ENCODE measurements at places on chromosomes 7 and 10. TPM values are rescaled to one million over a fixed set of nuclear protein-coding genes. Genes with fewer than 3 reads are reported as not detected.

VSTM2A gene
- not detected for total RNA-seq

KCNH2 gene
- 0.41 TPM for total RNA-seq

CALML5 gene
- not detected for total RNA-seq

STEAP1B gene
- total RNA-seq: 0.30 TPM

AOC1 gene
- total RNA-seq: 0.16 TPM

INA gene
- total RNA-seq: 0.87 TPM

OSBPL3 gene
- 74.2 TPM for total RNA-seq

OR13A1 gene
- total RNA-seq: not detected

PAPOLB gene
- total RNA-seq: not detected

TMEM270 gene
- not detected for total RNA-seq

PSTK gene
- 3.4 TPM for total RNA-seq

CFAP46 gene
- not detected for total RNA-seq

GSTO2 gene
- 1.4 TPM for total RNA-seq

CYP2C18 gene
- total RNA-seq: 0.57 TPM

GRCh38 chr7:156560075-156560474 lies 80.5 kb upstream of the RNF32 start:
- H3K4me1 ChIP-seq: no peaks in the 10 kb centered on the region
- DNase-seq: no peak
- H3K27me3 ChIP-seq: peaks cover 19% of the 10 kb centered on the region
- H3K36me3 ChIP-seq: no peaks in the 10 kb centered on the region

GRCh38 chr7:8111282-8111960 lies 142.8 kb downstream of the GLCCI1 start:
- no peak overlapping the region for H3K27ac ChIP-seq
- DNase-seq: no peak
- H3K27me3 ChIP-seq: no peaks in the 10 kb centered on the region
- peaks cover 35% of the 10 kb centered on the region for H3K4me1 ChIP-seq
- H3K36me3 ChIP-seq: peaks cover 17% of the 10 kb centered on the region
- H3K4me3 ChIP-seq: no peak overlapping the region

- H3K27me3 ChIP-seq: no peaks in the 10 kb centered on the region
- peaks cover 3% of the 10 kb centered on the region for H3K4me1 ChIP-seq
- H3K36me3 ChIP-seq: no peaks in the 10 kb centered on the region
- H3K4me3 ChIP-seq: no peak overlapping the region
- no peak overlapping the region for H3K27ac ChIP-seq
Observed at GRCh38 chr10:47181052-47181849, 118.7 kb upstream of the GDF10 start.

GRCh38 chr10:21769041-21769440 lies 234.5 kb downstream of the DNAJC1 start:
- peaks cover 5% of the 10 kb centered on the region for H3K4me1 ChIP-seq
- DNase-seq: no peak
- H3K36me3 ChIP-seq: no peaks in the 10 kb centered on the region
- H3K4me3 ChIP-seq: no peak overlapping the region

DNA sequence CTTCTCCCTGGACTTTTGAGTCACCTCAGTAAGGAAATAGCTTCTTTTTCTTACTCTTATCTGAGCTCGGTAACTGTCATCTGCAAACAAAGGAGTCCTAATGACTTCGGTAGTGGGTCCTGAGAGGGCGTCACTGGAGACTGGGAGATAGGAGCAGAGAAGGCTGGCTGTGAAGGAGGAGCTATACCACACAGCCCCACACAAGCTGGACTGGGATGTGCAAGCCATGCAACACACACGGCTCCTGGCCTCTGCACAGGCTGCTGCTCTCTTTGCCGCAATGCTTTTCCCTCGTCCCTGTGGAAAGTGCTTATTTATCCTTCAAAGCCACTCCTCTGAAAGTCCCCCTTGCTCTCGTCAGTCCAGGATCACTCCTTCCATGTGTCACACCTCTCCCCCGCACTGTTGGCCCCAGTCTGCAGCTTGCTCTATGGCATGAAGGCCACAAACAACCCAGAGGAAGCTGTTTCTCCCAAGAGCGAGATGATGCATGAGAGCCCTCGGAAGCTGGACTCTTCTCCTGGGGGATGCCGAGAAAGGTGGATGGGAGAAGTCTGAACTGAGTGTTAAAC lies 14.9 kb downstream of the TMEM273 start:
- DNase-seq: no peak
- no peaks in the 10 kb centered on the region for H3K27me3 ChIP-seq
- no peak overlapping the region for H3K27ac ChIP-seq
- H3K4me3 ChIP-seq: no peak overlapping the region
- H3K36me3 ChIP-seq: peaks cover 23% of the 10 kb centered on the region

DNA sequence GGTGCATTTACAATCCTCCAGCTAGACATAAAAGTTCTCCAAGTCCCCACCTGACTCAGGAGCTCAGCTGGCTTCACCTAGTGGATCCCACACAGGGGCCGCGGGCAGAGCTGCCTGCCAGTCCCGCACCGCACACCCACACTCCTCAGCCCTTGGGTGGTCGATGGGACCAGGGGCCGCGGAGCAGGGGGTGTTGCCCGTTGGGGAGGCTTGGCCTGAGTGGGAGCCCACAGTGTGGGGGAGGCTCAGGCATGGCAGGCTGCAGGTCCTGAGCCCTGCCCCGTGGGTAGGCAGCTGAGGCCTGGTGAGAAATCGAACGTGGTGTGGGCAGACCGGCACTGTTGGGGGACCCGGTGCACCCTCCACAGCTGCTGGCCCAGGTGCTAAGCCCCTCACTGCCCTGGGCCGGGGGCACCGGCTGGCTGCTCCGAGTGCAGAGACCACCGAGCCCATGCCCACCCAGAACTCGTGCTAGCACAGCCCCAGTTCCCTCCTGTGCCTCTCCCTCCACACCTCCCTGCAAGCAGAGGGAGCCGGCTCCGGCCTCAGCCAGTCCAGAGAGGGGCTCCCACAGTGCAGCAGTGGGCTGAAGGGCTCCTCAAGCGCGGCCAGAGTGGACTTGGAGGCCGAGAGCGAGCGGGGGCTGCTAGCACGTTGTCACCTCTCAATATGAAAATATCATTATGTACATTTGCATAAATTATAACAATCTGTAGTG lies 16.6 kb downstream of the POLR1F start:
- DNase-seq: no peak
- H3K27me3 ChIP-seq: no peaks in the 10 kb centered on the region
- H3K36me3 ChIP-seq: peaks cover 4% of the 10 kb centered on the region
- no peak overlapping the region for H3K27ac ChIP-seq
- H3K4me3 ChIP-seq: no peak overlapping the region

DNA sequence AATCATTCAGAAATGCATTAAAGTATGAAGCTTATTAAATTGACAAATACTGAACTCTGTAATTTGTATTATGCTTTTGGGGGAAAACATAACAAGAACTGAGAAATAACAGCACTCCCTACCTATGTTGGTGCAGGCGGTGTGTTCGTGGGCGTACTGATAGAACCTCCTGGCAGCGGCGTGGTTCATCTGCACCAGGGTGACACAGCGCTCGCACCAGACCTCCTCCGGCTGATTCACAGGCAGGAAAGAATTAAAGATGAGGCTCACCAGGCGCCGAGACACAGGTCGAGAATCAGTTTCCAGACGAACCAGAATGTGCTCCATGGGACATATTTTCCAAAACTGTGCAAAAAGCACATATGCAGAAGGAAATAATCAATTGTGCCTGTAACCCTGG lies 40.2 kb downstream of the NCAPG2 start:
- H3K27ac ChIP-seq: no peak overlapping the region
- peaks cover 8% of the 10 kb centered on the region for H3K4me1 ChIP-seq
- no peaks in the 10 kb centered on the region for H3K27me3 ChIP-seq
- peaks cover 63% of the 10 kb centered on the region for H3K36me3 ChIP-seq
- DNase-seq: no peak
- no peak overlapping the region for H3K4me3 ChIP-seq

- H3K27me3 ChIP-seq: peaks cover 2% of the 10 kb centered on the region
- no peaks in the 10 kb centered on the region for H3K36me3 ChIP-seq
- no peaks in the 10 kb centered on the region for H3K4me1 ChIP-seq
Observed at GRCh38 chr10:91536111-91536510, 96.8 kb downstream of the PPP1R3C start.

- no peaks in the 10 kb centered on the region for H3K36me3 ChIP-seq
- H3K4me3 ChIP-seq: no peak overlapping the region
- H3K27me3 ChIP-seq: peaks cover 6% of the 10 kb centered on the region
- no peak for DNase-seq
Observed at GRCh38 chr10:110485541-110485940, 12.2 kb upstream of the DUSP5 start.

DNA sequence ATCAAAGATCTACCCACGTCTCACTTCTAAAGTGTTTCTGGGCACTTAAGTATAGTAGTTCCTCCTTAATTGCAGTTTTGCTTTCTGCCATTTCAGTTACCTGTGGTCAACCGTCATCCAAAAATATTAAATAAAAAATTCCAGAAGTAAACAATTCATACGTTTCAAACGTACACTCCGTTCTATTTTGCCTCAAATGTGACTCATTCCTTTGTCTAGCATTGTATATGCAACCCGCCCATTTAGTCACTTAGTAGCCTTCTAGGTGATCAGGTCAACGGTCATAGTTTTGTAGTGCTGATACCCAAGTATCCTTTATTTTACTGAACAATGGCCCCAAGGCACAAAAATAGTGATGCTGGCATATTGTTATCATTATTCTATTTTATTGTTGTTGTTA lies 33.8 kb downstream of the HGF start:
- no peak overlapping the region for H3K4me3 ChIP-seq
- no peak overlapping the region for H3K27ac ChIP-seq
- H3K36me3 ChIP-seq: no peaks in the 10 kb centered on the region
- no peaks in the 10 kb centered on the region for H3K4me1 ChIP-seq

- DNase-seq: no peak
- no peak overlapping the region for H3K27ac ChIP-seq
- no peaks in the 10 kb centered on the region for H3K4me1 ChIP-seq
- no peaks in the 10 kb centered on the region for H3K36me3 ChIP-seq
- no peak overlapping the region for H3K4me3 ChIP-seq
Observed at GRCh38 chr7:21867816-21868575, 77.7 kb downstream of the CDCA7L start.

- no peak overlapping the region for H3K4me3 ChIP-seq
- H3K4me1 ChIP-seq: peaks cover 16% of the 10 kb centered on the region
- H3K27me3 ChIP-seq: no peaks in the 10 kb centered on the region
- DNase-seq: no peak
Observed at GRCh38 chr7:44764665-44765578, 16.3 kb downstream of the ZMIZ2 start.

GRCh38 chr10:21499701-21500577 lies 25.5 kb downstream of the SKIDA1 start:
- no peak overlapping the region for H3K4me3 ChIP-seq
- H3K27me3 ChIP-seq: peaks cover 76% of the 10 kb centered on the region
- H3K27ac ChIP-seq: no peak overlapping the region
- peaks cover 12% of the 10 kb centered on the region for H3K4me1 ChIP-seq

- no peak overlapping the region for H3K4me3 ChIP-seq
- H3K36me3 ChIP-seq: no peaks in the 10 kb centered on the region
- no peak for DNase-seq
- H3K4me1 ChIP-seq: no peaks in the 10 kb centered on the region
Observed at GRCh38 chr7:152504367-152504766, 68.6 kb upstream of the KMT2C start.

GRCh38 chr10:103510791-103511752 lies 17.6 kb downstream of the NEURL1 start:
- no peak for DNase-seq
- peaks cover 27% of the 10 kb centered on the region for H3K27me3 ChIP-seq
- peaks cover 8% of the 10 kb centered on the region for H3K4me1 ChIP-seq

DNA sequence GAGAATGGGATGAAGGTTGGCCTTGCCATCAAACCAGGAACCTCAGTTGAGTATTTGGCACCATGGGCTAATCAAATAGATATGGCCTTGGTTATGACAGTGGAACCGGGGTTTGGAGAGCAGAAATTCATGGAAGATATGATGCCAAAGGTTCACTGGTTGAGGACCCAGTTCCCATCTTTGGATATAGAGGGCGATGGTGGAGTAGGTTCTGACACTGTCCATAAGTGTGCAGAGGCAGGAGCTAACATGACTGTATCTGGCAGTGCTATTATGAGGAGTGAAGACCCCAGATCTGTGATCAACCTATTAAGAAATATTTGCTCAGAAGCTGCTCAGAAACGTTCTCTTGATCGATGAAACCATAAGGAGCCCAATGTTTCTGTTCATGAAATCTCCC lies 637 bp downstream of the RPEL1 start:
- no peak for DNase-seq
- H3K4me1 ChIP-seq: peaks cover 10% of the 10 kb centered on the region
- H3K4me3 ChIP-seq: no peak overlapping the region
- H3K27ac ChIP-seq: no peak overlapping the region
- H3K36me3 ChIP-seq: no peaks in the 10 kb centered on the region

DNA sequence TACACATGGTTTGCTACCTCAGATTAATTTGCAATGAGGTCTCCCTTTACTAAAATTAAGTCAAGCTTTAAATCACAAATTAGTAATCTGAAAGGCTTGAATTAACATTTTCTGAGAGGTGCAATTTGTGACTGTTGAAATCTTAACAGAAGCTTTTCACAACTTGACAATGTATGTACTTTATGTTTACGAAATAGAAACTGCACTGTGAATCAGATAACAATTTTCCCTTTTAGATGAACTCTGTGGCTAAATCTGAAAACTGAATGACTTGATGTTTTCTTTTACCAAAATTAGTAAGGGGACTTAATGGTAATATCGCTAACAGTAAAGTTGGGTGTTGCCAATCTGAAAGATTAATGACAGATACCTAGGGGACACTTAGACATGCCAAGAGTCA lies 197.6 kb downstream of the RAPGEF5 start:
- peaks cover 16% of the 10 kb centered on the region for H3K27me3 ChIP-seq
- no peak overlapping the region for H3K4me3 ChIP-seq
- no peak overlapping the region for H3K27ac ChIP-seq
- H3K36me3 ChIP-seq: no peaks in the 10 kb centered on the region

DNA sequence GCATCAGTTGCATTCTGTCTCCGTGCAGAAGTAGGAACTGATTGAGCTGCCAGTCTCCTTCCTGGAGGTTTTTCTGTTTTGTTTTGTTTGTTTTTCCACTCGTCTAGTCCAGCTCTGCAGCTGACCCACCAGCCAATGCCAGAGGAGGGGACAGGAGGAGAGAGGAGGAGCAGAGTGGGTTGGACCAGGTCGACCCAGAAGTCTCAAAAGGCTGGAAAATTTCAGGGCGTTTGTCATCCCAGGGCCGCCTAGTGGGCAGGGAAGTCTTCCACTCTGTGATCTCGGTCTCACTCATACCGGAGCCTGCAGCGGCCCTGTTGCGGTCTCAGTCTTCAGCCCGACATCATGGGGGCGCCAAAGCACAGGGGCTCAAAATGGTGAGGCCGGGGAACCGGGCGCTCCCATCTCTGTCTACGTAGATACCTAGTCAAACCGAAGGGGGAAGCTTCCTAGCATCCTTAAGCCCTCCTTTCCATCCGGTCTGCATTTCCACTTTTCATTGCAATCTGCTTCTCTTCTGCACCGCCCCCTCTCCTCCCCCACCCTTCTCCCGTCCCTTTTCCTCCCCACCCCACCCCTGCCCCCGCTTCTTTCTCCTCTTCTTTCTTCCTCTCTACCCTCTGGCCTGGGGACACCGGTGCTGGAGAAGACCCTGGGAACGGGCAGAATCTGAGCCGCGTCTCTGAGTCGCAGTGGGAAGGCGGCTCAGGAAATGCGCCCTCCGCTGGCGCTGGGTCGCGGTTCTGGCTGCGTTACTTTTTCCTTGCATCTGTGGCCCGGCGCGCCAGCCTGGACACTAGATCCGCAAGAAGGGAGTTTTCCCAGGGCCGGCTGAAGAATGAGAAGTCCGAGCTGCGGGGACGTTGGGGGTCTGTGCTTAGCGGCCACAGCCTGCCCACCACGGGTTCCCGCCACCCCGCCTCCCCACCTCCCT lies 16.2 kb upstream of the PAX2 start:
- peaks cover 87% of the 10 kb centered on the region for H3K27me3 ChIP-seq
- peaks cover 8% of the 10 kb centered on the region for H3K4me1 ChIP-seq
- no peak for DNase-seq
